ENCODE measurements at places on chromosomes 2 and 18.

DNA sequence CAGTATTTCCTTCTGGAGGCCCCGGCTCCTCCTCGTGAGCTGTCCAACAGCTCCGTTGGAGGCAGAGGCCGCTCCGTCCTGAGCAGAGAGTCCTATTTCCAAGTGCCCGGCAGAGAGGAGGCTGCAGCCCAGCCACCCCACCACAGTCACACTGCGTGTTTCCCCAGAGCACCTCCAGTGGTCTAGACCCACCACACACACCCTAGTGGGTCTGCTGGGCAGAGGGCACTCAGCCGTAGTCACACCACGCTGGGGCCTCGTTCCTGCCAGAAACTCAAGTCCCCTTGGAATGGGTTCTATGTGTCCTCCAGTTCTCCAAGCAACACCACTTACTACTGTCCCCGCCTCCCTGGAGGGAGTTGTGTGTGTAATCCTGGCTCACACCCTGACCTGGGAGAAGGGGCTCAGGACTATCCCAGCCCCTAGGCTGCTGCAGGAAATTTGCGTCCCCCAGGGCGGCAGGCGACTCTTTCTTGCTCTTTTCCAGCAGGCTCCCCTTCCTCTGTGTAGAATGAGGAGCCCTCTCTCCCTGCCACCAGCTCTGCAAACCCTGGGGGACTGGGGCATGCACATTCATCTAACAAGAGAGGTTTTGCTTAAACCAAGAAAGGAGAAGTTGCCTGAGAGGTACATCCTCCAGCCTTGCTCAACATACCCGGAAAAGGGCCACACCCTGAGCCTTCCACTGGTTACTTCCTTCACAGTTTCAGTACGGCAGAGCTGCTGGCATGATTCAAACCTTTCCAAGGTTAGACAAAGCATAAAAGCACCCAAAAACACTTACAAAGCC lies 114.1 kb downstream of the NDUFA10 start:
- DNase-seq: no peak

- peak; percentile 51 for DNase-seq
These were observed 34.2 kb upstream of the PRLH start for GRCh38 chr2:237532160-237532559.

DNA sequence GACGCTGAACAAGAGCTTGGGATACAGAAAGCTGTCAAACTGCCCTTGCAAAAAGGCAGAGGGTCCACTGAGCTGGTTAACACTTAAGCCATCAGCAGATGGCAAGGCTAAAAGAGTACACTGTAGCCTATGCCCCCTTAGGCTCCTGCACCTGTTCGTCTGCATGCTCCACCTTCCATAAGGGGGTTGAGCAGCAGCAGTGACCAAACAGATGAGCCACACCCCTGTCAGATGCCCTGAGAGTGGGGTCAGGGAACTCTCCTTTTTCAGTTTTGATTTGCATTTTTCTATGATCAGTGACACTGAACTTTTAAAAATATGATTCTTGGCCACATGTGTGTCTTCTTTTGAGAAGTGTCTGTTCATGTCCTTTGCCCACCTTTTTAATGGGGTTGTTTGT lies 402.5 kb upstream of the FAM98A start:
- DNase-seq: no peak

GRCh38 chr2:231383416-231384108 lies 11.9 kb upstream of the B3GNT7 start:
- DNase-seq: no peak

DNA sequence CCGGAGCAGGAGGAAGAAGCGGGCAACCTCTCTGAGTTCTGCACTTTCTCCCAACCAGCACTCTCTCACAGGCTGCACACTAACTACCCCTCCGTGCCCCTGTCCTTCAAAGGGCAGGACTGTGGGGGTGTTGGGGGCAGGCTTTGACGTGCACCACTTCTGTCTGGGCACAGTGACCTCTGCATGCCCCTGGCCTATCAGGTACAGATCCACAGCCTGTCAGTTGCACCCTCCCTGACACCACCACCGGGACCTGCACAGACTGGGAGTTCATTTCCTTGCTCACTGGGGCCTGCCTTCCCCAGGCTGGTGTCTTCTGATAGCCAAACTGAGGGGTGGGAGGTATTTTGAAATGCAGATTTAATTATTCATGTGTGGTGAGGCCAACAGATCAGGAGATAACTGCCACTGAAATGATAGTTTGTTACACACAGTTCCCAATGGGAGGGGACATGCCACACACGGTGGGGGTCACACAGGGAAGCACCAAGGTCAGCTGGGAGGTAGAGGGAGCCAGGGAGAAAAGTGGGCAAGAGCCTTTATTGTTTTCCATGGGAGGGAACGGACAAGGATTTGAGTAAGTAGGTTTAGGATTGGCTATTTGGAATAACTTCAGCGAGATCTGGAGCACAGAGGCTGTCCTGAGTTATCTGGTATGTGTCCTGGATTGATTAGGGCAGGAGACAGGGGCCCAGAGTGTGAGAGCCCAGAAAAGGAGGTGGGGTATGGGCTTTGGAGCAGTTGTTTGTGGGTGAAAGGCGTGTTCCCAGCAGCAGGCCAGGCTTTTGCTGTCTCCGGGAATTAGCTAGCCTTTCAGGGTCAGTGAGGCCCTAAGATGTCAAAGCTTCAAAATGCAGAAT lies 251.6 kb downstream of the AFF3 start:
- DNase-seq: no peak

DNA sequence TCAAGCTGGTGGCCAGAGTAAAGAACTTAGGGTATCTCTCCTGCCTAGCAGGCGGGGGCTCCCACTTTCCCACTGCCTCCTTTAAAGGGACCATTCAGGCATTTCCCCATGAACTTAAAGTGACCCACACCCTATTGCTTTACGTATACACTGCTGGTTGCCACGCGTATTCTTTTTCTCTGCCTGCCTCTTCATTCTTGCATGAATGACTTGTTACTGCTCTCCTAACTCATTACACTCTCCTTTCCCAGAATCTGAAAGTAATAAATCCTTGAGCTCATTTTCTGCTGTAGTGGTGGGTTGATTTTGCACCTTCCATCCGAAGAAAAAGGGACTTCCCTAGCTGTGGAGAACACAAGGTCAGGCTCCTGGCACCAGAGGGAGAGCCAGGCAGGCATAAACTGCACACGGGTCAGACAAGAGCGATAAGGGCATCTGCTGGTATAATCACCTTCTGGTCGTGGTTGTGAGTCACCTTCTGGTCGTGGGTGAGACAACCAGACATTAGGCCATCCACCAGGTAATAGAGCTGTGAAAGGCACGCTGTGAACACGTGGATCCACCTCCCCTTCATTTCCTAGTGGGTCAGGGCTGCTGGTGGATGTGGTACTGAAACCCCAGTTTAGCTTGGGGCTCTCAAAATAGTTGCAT lies 950.3 kb downstream of the SOCS6 start:
- DNase-seq: no peak

DNA sequence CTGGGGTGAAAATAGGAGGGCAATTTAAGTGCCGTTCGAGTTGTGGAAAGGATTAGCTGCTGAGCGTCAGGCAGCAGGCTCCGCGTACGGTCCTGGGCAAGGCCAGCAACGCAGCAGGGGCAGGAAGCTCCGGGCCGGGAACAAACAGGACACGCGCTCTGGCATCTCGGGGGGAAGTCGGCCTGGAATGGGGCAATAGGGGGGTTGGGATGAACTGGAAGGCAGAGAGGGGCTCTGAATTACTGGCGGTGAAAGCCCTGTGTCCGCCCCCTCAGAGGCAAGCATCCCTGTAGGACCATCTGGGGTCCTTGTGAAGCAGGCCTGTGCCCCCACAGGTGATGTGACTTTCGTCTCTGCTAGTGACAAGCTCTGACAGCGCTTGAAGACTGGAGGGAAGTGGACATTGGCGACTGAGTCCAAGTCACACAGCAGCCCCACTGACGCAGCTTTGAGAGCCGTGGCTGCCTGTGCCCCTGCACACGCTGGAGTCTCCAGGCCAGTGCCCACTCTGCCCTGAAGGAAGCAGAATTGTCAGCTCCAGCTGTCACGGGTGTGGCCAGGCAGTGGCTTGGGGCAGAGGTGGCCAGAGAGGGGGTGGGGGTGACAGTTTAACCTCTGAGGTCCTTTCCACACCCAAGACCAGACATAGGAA lies 22.3 kb downstream of the GPR35 start:
- DNase-seq: no peak

- DNase-seq: no peak
These were observed 113.1 kb downstream of the ICOS start for GRCh38 chr2:204049635-204050034.

GRCh38 chr2:222611684-222612083 lies 44.2 kb downstream of the FARSB start:
- DNase-seq: no peak

DNA sequence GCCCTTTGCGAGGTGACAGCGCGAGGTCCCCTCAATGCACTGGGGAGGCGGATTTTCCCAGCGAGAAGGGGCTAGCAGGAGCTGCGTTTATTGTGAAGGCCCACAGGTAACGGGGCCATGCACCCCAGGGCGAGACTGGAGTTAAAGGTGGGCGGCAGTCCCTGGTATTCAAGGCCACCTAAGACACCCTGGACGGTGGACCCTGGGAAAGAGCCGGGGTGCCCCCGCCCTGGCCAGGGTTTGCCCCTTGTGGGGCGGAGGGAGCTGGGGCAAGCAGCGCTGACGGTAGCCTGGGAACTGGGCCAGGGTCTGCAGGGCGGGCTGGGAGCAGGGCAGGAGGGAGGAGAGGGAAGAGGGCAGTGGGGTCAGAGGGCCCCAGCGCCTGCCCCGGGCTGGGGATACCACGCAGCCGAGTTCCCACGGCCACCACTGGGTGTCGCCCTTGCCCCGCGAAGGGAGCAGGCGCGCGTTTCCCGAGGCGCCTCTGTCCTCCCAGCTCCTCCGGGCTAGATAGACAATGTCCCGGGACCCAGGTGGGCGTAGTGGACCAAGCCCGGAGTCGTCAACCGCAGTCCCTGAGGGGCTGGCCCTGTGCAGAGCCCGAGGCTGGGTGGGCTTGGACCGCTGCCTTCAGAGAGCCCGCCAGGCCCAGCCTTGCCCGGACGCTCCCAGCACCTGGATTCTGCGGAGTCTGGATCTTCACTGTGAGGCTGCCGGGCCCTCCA lies 80.2 kb downstream of the SMAD4 start:
- DNase-seq: no peak

DNA sequence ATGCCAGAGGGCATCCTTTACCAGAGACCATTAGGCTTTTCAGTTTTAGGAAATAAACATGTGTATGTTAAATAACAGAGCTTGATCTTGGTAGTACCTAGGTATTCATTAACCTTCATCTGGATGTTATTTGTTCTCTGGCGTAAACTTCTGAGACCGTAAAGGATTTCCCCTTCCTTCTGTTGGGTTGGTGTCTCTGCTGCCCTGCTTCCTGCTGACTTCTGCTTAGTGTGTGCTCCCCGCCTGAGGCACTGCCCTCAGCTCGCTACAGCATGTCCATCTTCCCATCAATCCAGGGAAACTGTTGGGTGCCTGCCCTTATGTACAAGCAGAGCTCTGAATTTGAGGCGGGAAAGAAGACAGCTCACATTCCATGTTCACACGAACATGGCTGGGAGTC lies 177.9 kb downstream of the TPGS2 start:
- DNase-seq: no peak

DNA sequence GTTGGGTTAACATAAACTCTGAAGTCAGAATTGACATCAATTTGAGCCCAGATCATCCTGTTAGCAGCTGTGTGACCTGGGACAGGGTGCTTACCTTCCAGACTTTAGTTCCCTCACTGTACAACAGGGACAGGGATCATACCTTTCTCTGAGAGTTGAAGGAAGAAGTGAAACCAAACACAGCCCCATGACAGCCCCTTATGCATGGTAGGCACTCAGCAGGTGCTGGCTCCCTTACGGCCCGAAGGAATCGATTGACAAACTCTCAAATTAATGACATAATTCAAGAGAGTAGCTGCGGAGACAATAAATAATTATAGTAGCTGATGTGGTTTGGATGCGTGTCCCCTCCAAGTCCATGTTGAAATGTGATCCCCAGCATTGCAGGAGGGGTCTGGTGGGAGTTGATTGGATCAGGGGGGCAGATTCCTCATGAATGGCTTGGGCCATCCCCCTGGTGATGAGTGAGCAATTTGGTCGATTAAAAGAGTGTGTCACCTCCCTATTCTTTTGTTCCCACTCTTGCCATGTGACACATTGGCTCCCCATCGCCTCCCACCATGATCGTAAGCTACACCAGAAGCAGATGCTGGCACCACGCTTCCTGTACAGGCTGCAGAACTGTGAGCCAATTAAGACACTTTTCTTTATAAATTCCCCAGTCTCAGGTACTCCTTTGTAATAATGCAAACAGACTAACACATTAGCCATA lies 72.4 kb downstream of the ODC1 start:
- no peak for DNase-seq
